ENCODE measurements at places on chromosomes 7 and 10. TPM values are rescaled to one million over a fixed set of nuclear protein-coding genes. Genes with fewer than 3 reads are reported as not detected.

DNA sequence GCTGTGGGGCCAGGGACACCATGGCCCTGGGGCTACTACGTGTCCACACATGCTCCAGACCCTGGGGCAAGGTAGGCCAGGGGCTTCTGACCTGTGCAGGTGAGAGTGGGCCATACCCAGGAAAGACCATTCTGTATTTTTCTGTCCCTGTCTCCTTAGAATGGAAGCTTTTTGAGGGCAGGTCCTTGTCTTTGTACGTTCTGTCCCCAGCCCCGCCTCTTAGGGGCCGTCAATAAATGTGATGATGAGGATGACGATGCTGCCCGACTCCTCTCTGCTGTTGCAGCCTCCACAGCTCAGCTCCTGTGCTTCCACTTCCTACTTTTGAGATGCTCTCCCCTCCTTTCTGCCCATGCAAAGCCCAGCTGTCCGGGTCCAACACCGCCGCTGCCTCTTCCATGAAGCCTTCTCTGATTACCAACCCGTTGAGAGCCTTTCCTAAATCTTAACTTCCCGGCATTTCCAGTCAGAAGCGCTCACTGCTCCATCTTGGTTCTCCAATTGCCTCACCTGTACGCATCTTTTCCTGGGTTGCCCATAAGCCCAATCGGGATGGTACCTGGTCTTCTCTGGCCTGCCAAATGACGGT lies 4.3 kb downstream of the VPS37D start:
- DNase-seq: peak; percentile 57

GRCh38 chr10:56585447-56586171 lies 224.6 kb upstream of the ZWINT start:
- no peak for DNase-seq

- no peak for DNase-seq
Observed at GRCh38 chr7:88140947-88141346, 78.9 kb downstream of the SRI start.

DNA sequence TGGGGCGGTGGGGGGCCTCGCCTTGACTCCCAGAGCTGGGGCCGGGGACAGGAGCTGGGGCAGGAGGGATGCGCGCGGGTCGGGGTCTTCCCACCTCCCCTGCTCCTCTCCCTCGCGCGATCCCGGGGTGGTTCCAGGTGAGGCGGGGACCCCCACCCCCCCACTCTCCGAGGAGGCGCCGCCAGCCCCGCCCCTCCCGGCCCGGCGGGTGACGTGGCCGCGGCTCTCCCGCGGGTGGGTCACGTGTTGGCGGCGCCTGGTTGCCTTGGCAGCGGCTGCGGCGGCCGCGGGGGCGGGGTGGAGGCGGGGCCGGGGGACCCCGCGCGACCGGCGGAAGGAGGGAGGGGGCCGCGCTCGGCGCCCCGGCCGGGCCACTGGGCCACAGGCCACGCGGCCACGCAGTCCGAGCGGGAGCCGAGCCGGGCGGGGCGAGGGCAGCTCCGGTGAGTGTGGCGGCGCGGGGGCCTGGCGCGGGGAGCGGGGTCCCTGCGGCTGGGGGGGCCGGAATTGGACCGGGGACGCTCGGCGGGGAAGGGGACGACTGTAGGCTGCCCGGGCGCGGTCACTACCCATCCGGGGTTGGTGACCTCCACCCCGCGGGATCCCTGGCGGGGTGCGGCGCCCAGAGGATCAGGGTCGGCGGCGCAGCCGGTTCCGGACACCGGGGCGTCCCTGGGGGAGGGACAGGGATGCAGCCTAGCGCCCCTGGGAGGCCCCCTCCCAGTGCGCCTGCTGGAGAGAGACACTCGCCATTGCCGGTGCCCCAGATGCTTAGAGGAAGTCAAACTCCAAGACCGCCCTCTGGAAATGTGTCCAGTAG lies at the start of gene ORAI2:
TSS of gene ORAI2 (plus strand) at position 357 of the 820 bp plus-strand sequence. CDS start 5,382 bp downstream, outside the sequence.
- peak; percentile 93 for DNase-seq

DNA sequence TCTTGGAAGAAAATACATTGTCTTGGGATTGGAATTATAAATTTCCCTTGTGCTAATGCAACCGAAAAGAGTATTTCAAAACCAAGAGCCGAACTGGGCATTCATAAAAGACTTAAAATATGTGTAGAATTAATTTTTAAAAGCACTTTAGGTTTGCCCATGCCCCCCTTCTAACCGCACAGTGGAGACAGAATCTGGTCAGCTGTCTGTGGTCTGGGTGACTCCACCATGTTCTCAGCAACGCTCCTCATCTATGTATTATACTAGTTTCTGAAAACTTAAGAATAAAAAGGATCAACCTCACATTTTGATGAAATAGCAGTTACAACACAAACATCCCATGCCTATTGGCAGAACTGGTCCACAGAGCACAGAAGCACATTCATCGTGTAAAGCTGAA lies 192.6 kb upstream of the C7orf33 start:
- DNase-seq: no peak

GRCh38 chr10:79445977-79446757 lies 743 bp upstream of the ZCCHC24 start:
- DNase-seq: peak; percentile 85

DNA sequence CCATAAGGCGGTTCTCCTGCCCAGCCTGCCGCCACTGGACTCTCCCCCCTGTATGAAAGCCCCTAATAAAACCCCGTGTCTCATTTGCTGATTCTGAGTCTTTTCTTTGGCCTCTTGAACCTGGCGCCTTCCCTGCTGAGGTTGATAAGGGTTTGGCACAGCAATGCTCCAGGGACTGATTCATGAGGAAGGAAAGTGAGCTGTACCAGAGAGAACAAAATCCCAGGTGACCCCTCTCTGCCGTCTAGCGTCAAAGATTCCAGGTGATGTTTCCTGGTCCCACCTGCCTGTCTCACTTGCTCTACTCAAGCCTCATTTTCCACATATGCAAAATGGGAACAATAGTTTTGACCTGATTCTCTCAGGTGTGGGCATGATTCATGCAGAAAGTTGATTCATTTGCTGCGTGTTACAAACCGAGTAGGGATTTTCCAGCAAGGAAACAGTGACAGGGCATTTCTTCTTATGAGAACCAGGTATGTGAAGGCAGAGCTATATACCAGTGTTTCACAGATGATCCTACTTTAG lies 730.6 kb upstream of the IGFBP3 start:
- no peak for DNase-seq

DNA sequence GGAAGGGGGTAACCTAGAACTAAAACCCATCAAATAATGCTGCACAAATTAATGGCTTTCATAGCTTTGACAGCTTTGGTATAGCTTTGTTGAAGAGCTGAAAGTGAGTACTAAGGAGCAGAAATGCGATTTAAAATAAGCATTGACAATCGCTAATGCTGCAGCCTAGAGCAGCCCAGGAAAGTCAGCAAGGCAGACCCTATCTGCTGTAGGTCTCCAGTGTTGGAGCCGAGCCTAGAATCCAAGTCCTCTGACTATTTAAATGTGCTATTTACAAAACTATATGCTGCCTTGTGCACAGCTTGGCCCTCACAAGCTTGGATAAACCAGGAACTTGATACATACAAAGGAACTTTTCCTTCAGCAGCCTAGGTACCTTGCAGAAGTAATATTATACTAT lies 64.9 kb upstream of the ASAH2 start:
- no peak for DNase-seq

GRCh38 chr10:76035206-76036110 lies 604.0 kb downstream of the LRMDA start:
- no peak for DNase-seq

The ZNF487 gene
- total RNA-seq: 2.7 TPM

The GPR15LG gene
- not detected for total RNA-seq

The EPHB6 gene
- total RNA-seq: 3.3 TPM

Data from Right ventricle myocardium inferior (tissue), 1 donor.